ENCODE measurements at places on chromosomes 3 and 15. TPM values are rescaled to one million over a fixed set of nuclear protein-coding genes. Genes with fewer than 3 reads are reported as not detected.
A peak's percentile ranks its signal among the peaks of the same experiment; 100 is the strongest.

SCN5A gene
- total RNA-seq = not detected

SIDT1 gene
- total RNA-seq = 12.2 TPM

C2CD4B gene
- total RNA-seq = 0.83 TPM

ILDR1 gene
- 0.34 TPM for total RNA-seq

ACY1 gene
- 58.0 TPM for total RNA-seq

SUSD5 gene
- total RNA-seq = not detected

HTD2 gene
- total RNA-seq = 11.5 TPM

DNA sequence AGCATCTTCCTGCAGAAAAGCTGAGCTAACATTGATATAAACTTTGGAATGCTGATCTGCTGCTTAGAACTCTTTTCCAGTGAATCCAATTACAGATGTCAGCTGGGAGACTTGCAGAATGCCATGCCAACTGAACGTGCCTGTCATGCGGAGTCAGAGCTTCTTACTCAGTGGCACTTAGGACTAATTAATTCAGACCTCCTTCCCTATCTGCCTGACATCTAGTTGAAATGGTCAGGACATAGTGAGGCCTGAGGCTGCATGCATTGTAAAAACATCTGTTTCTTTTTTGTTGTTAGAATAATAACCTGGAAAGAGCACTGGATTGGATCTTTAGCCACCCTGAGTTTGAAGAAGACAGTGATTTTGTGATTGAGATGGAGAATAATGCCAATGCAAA, 112.6 kb downstream of the USP13 start:
- DNase-seq = no peak
- H3K27ac ChIP-seq = no peak overlapping the region
- H3K4me1 ChIP-seq = no peaks in the 10 kb centered on the region
- no peaks in the 10 kb centered on the region for H3K27me3 ChIP-seq

DNA sequence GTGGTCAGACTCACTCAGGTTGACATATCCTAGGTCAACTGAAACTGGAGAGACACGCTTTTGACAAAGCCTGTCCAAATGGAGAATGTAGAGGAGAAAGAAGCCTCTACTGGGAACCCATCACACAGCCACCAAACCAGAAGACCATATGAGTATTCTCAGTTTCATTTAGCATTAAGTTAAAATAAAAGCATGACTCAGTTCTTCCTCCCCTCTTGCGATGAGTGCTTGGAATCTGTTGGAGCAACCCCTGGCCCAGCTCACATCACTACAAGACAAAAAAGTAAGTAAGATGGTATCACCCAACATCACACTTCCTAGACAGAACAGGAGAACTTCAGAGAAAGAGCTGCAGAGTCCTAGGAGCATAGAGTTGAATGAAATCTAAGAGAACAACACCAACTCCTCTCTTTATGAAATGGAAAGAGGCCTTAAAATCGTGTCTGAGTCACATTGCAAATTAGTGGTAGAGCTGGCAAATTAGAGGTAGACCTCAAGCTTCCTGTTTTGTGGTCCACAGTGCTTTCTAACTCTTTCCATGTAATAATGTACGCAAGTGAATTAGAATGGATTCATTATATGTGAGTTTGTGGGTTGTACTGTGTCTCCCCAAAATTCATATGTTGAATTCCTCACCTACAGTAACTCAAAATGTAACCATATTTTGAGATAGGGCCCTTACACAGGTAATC, 51.2 kb downstream of the FGF12 start:
- H3K4me1 ChIP-seq = peaks cover 12% of the 10 kb centered on the region
- no peak overlapping the region for H3K4me3 ChIP-seq
- H3K27me3 ChIP-seq = peaks cover 12% of the 10 kb centered on the region
- no peak for DNase-seq
- peaks cover 2% of the 10 kb centered on the region for H3K36me3 ChIP-seq
- peak overlapping the region; percentile 97 for H3K27ac ChIP-seq

GRCh38 chr3:140599496-140599895, 78.4 kb upstream of the TRIM42 start:
- no peaks in the 10 kb centered on the region for H3K4me1 ChIP-seq
- H3K36me3 ChIP-seq = no peaks in the 10 kb centered on the region
- H3K4me3 ChIP-seq = no peak overlapping the region
- no peaks in the 10 kb centered on the region for H3K27me3 ChIP-seq
- DNase-seq = no peak

GRCh38 chr3:12751571-12751970, 7.5 kb downstream of the TMEM40 start:
- peaks cover 4% of the 10 kb centered on the region for H3K27me3 ChIP-seq
- peaks cover 7% of the 10 kb centered on the region for H3K4me1 ChIP-seq
- H3K27ac ChIP-seq = no peak overlapping the region
- H3K4me3 ChIP-seq = no peak overlapping the region
- no peak for DNase-seq

DNA sequence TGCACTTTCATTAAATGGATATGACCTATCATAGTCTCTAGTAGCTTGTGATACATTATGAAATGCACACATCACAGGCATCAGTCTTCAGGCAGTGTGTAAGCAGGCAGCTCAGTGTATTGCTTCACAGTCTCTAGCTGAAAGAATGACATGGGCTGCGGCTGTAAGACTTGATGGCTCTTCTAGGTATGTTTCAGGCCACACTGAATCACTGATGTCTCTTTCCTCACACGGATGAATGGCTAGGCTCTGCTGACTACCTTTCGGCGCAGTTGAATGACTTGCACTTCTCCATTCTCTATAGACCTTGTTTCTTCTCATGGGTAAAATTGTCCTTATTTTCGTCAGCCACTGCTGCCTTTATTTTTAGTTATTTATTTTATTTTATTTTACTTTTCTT, 15.4 kb downstream of the APH1B start:
- H3K27ac ChIP-seq = no peak overlapping the region
- H3K4me3 ChIP-seq = no peak overlapping the region
- no peaks in the 10 kb centered on the region for H3K27me3 ChIP-seq
- no peak for DNase-seq
- H3K4me1 ChIP-seq = peaks cover 8% of the 10 kb centered on the region

- H3K4me1 ChIP-seq = peaks cover 76% of the 10 kb centered on the region
- peak; percentile 48 for DNase-seq
- peak overlapping the region; percentile 80 for H3K27ac ChIP-seq
Measured at GRCh38 chr15:64622410-64623260, 152.8 kb downstream of the RBPMS2 start.

DNA sequence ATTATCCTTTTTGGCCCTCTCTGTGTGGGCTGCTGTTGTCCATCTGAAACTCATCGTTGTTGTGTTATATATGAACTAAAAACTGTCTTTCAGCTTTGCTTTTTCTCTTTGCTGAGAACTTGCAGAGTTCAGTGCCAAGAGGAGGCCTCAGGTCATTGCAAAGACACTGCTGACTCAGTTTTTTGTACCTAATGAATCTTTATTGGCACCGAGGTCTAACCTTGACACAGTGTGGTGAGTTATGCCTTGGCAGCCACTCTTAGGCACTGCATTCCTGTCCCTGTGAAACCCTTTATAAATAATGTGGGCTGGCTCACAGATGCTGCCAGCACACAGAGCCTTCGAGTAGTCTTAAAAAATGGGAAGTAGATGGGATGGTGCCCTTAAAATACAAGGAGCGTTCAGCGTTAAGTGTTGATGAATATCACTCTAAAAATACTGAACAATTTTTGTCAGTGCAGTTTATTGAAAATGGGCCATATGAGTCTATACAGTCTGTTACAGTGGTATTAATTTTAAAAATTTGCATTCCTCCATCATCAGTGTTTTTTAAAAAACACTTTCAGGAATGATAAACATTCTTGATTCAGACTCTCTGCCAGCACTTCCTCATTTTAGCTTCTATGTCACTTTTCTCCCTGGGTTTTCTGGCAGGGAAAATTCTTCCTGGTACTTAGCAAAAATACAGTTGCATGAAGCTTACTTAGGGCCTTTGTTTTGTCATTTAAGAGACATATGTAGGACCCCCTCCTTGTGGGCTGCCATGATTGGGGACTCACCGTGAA, 234.1 kb downstream of the CACNA2D3 start:
- H3K4me3 ChIP-seq = no peak overlapping the region
- H3K27me3 ChIP-seq = no peaks in the 10 kb centered on the region
- DNase-seq = no peak
- H3K27ac ChIP-seq = no peak overlapping the region
- H3K4me1 ChIP-seq = no peaks in the 10 kb centered on the region

GRCh38 chr15:77196381-77196780, 125.5 kb upstream of the TSPAN3 start:
- H3K36me3 ChIP-seq = peaks cover 23% of the 10 kb centered on the region
- H3K4me1 ChIP-seq = no peaks in the 10 kb centered on the region
- no peak for DNase-seq
- H3K27me3 ChIP-seq = no peaks in the 10 kb centered on the region
- H3K27ac ChIP-seq = no peak overlapping the region

DNA sequence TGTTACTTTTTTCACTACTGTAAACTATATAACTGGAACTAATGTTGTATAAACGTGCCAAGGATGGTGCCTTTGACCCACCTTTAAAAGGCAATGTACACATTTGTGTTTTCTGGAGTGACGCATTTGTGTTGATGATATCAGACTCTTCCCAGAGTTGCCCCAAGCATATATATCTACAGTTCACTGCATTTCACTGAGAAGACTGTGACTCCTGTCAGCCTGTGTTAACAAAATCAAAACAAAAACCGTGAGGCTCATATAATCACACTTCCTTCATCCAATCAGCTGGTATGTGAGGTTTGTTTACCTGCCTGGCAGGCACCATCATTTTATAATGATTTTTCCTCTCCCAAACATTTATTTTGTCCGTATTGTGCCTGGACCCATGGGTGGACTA, 117.6 kb upstream of the ROBO1 start:
- H3K27ac ChIP-seq = no peak overlapping the region
- H3K4me3 ChIP-seq = no peak overlapping the region
- H3K4me1 ChIP-seq = no peaks in the 10 kb centered on the region
- H3K36me3 ChIP-seq = no peaks in the 10 kb centered on the region
- no peaks in the 10 kb centered on the region for H3K27me3 ChIP-seq

GRCh38 chr15:41233367-41233771, 2.3 kb downstream of the CHP1 start:
- H3K27me3 ChIP-seq = no peaks in the 10 kb centered on the region
- no peak overlapping the region for H3K4me3 ChIP-seq
- no peak overlapping the region for H3K27ac ChIP-seq

DNA sequence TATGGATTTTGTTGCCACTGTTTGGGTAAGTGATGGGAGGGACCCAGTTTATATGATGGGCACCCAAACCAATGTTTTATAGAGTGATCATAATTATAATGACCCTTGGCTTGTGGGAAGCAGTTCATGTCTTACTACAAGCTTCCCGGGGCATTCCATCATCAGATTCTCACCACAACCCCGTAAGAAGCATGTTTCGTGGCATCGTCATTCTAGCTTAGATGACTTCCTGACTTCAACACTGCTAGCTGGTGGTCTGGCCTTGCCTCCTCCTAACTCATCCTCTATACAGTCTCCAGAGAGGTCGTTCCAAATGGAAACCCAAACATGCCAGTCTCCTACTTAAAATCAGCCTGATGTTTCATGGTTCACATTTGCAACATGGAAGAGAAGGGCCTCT, 226.9 kb downstream of the ADAMTS9 start:
- no peak for DNase-seq
- H3K4me1 ChIP-seq = peaks cover 6% of the 10 kb centered on the region
- H3K4me3 ChIP-seq = no peak overlapping the region

DNA sequence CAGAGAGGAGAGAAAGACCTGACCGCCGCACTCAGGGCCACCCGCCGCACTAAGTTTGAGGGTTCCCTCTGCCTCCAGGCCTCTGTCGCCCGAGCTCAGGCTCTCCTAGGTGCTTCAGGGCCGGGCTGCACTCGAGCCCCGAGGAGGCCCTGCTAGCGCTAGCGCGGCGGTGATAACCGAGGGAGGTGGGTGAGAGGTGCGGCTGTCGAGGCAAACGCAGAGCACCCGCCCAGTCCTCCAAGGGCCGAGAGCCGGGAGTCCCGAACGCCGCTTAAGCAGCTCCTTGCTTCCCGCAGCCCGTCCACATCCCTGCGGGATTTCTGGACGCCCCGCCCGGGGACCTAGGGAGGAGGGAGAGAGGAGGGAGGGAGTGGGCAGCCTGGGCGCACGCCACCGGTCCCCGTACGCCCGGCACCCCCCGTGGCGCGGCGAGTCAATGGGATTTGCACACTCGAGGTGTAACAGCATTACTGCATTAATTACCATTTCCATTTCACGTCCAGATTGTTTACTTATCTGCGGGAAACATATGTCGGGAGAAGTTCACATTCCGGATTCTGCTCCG, 6.8 kb downstream of the SOX14 start:
- H3K4me1 ChIP-seq = no peaks in the 10 kb centered on the region
- H3K27ac ChIP-seq = no peak overlapping the region
- peaks cover 73% of the 10 kb centered on the region for H3K27me3 ChIP-seq
- no peak for DNase-seq

- H3K27ac ChIP-seq = no peak overlapping the region
- H3K27me3 ChIP-seq = no peaks in the 10 kb centered on the region
- H3K36me3 ChIP-seq = no peaks in the 10 kb centered on the region
- H3K4me1 ChIP-seq = no peaks in the 10 kb centered on the region
Measured at GRCh38 chr3:147962408-147963164, 553.4 kb downstream of the ZIC1 start.

- no peaks in the 10 kb centered on the region for H3K36me3 ChIP-seq
- H3K27me3 ChIP-seq = peaks cover 17% of the 10 kb centered on the region
- H3K27ac ChIP-seq = no peak overlapping the region
- no peak overlapping the region for H3K4me3 ChIP-seq
Measured at GRCh38 chr3:160127308-160127707, 97.9 kb upstream of the C3orf80 start.

- no peak overlapping the region for H3K4me3 ChIP-seq
- peaks cover 2% of the 10 kb centered on the region for H3K36me3 ChIP-seq
- H3K4me1 ChIP-seq = no peaks in the 10 kb centered on the region
- H3K27me3 ChIP-seq = peaks cover 58% of the 10 kb centered on the region
Measured at GRCh38 chr3:165194511-165195240, 1.5 kb downstream of the SLITRK3 start.

GRCh38 chr3:19485267-19485666, 337.0 kb downstream of the KCNH8 start:
- H3K27me3 ChIP-seq = no peaks in the 10 kb centered on the region
- no peak for DNase-seq
- H3K27ac ChIP-seq = no peak overlapping the region
- H3K4me1 ChIP-seq = no peaks in the 10 kb centered on the region
- H3K36me3 ChIP-seq = no peaks in the 10 kb centered on the region
- no peak overlapping the region for H3K4me3 ChIP-seq

- peaks cover 38% of the 10 kb centered on the region for H3K4me1 ChIP-seq
- no peaks in the 10 kb centered on the region for H3K27me3 ChIP-seq
Measured at GRCh38 chr3:171311784-171312183, 148.4 kb downstream of the TNIK start.

GRCh38 chr3:177571271-177571943, 374.1 kb upstream of the TBL1XR1 start:
- H3K4me3 ChIP-seq = no peak overlapping the region
- H3K27ac ChIP-seq = no peak overlapping the region
- H3K4me1 ChIP-seq = no peaks in the 10 kb centered on the region
- no peaks in the 10 kb centered on the region for H3K27me3 ChIP-seq

GRCh38 chr3:171743327-171744157, 66.7 kb downstream of the PLD1 start:
- H3K4me3 ChIP-seq = no peak overlapping the region
- no peaks in the 10 kb centered on the region for H3K36me3 ChIP-seq
- peaks cover 8% of the 10 kb centered on the region for H3K27me3 ChIP-seq
- H3K27ac ChIP-seq = no peak overlapping the region

GRCh38 chr3:129003578-129004112, 2.5 kb downstream of the EFCC1 start:
- peaks cover 38% of the 10 kb centered on the region for H3K4me1 ChIP-seq
- no peak overlapping the region for H3K4me3 ChIP-seq
- peaks cover 40% of the 10 kb centered on the region for H3K27me3 ChIP-seq
- H3K27ac ChIP-seq = no peak overlapping the region

Measured in activated T-helper 1 cell treated with anti-CD3 and anti-CD28 coated beads, Interleukin-12 subunit alpha, Interleukin-12 subunit beta, Interleukin-2, Interleukin-4 antibody, amounts not matched to agents 30 ng/mL and 10 ng/mL and 1 ng/mL, durations not matched to agents 14 hours and 24 hours and 36 hours (primary cell).